ENCODE measurements at places on chromosomes 13 and 19. TPM values are rescaled to one million over a fixed set of nuclear protein-coding genes. Genes with fewer than 3 reads are reported as not detected.

Gene MEDAG
- 13.6 TPM for total RNA-seq

Gene GNG8
- not detected for total RNA-seq

Gene OR7D2
- total RNA-seq: under 0.01 TPM

Gene CYP4F2
- total RNA-seq: not detected

Gene ZFP28
- 4.2 TPM for total RNA-seq

Gene THSD1
- total RNA-seq: 3.9 TPM

Gene PSG11
- total RNA-seq: not detected

Gene NOVA2
- 0.24 TPM for total RNA-seq

Gene RNF225
- total RNA-seq: not detected

Gene IZUMO1
- not detected for total RNA-seq

Gene RASAL3
- total RNA-seq: 0.32 TPM

Gene NANOS3
- total RNA-seq: not detected

Gene WDR62
- 1.0 TPM for total RNA-seq

Gene CCDC9
- 9.2 TPM for total RNA-seq

Gene CXCL17
- total RNA-seq: not detected

Gene CGB1
- total RNA-seq: not detected

Gene RFC3
- total RNA-seq: 10.9 TPM

Gene KCTD4
- not detected for total RNA-seq

Gene FXYD3
- 0.39 TPM for total RNA-seq

Data from epithelial cell of alveolus of lung (primary cell).